ENCODE measurements at places on chromosomes 6 and 20. TPM values are rescaled to one million over a fixed set of nuclear protein-coding genes. Genes with fewer than 3 reads are reported as not detected.
A peak's percentile ranks its signal among the peaks of the same experiment; 100 is the strongest.

DNA sequence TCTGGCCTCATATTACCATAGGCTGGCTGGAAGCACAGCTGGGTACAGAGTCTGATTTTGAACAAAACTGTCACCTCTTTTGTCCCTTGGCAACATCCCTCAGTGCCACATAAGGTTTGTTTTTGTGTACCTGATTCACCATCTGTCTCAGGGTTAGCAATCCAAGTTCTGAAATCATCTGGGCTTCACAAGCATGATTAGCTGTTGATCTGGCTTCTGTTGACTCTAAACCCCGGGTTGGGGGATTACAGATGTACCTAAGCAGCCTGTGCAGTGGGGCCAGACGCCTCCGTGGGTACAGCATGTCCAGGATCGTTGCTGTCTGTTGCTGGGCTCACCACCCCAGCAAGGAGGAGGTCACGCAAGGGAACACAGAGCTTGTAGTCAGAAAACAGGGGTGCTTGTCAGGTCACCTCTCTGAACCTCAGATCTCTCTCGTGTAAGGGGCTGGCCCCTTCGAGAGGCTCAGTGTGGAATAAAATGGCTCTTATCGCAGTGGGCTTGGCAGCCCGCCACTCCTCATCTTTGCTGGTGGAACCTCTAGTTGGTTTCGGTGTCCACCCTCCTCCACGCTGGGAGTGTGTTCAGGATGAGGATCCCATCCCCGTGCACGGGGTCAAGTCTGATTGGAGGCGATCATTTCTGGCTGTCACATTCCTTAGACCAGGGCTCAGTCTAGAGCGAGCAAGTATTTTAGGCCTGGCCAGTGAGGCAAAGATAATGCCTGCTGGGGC, 39.2 kb upstream of the ZNF831 start:
- peak; percentile 10 for DNase-seq

- DNase-seq: no peak
Measured at GRCh38 chr20:22819112-22819511, 216.0 kb upstream of the SSTR4 start.

GRCh38 chr6:53565886-53566285, 21.0 kb upstream of the GCLC start:
- no peak for DNase-seq

- DNase-seq: no peak
Measured at GRCh38 chr20:23156170-23156841, 70.2 kb upstream of the CD93 start.

GRCh38 chr6:150866147-150866990, 867 bp downstream of the MTHFD1L start:
- DNase-seq: peak; percentile 90

GRCh38 chr6:20313051-20313450, 88.6 kb upstream of the E2F3 start:
- no peak for DNase-seq

The SLC17A2 gene
- total RNA-seq: not detected

DNA sequence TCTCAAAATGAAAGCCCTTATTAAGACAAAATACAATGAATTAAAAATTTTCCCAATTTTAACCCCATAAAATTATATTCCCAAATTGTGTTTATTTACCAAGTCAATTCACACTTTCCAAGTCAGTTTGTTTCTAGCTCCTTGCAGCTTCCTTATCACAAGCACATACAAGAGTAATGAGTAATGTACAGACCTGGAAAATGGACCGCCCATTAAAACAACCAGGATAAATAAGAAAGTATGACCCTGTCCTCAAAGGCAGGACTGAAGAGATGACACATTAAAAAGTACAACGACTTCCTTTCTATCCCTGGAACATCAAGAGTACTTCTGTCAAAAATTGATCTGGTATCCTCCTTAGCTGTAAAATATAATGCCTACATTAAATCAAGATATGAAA, 47.1 kb upstream of the TMX4 start:
- DNase-seq: no peak

GRCh38 chr20:16392346-16392745, 180.9 kb downstream of the KIF16B start:
- peak; percentile 49 for DNase-seq

The CD40 gene
- total RNA-seq: 71.6 TPM

DNA sequence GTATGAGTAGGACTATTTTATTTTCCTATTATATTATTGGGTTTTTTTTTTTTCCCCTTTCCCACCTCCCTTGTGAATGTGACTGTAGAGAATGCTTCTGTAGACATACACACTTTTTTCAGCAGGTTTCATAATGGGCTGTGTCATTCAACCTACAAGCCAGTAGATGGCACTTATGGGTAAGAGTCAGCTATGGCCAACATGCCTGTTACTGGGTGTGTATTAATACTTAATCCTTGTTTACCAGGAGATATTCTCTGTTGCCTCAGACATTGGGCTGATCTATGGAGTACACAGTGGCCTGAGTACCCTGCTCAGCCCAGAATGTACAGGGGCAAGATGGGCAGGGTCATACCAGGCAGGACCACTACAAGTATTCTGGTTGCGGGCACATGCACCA, 382.5 kb downstream of the EPHA7 start:
- DNase-seq: peak; percentile 32

- no peak for DNase-seq
Measured at GRCh38 chr6:167497428-167498056, 172.7 kb downstream of the TTLL2 start.

- no peak for DNase-seq
Measured at GRCh38 chr6:156647991-156648390, 129.2 kb upstream of the ARID1B start.

The STX11 gene
- total RNA-seq: 1.3 TPM

GRCh38 chr6:133240511-133241085, 559 bp upstream of the EYA4 start:
- DNase-seq: no peak

The HDGFL1 gene
- not detected for total RNA-seq

DNA sequence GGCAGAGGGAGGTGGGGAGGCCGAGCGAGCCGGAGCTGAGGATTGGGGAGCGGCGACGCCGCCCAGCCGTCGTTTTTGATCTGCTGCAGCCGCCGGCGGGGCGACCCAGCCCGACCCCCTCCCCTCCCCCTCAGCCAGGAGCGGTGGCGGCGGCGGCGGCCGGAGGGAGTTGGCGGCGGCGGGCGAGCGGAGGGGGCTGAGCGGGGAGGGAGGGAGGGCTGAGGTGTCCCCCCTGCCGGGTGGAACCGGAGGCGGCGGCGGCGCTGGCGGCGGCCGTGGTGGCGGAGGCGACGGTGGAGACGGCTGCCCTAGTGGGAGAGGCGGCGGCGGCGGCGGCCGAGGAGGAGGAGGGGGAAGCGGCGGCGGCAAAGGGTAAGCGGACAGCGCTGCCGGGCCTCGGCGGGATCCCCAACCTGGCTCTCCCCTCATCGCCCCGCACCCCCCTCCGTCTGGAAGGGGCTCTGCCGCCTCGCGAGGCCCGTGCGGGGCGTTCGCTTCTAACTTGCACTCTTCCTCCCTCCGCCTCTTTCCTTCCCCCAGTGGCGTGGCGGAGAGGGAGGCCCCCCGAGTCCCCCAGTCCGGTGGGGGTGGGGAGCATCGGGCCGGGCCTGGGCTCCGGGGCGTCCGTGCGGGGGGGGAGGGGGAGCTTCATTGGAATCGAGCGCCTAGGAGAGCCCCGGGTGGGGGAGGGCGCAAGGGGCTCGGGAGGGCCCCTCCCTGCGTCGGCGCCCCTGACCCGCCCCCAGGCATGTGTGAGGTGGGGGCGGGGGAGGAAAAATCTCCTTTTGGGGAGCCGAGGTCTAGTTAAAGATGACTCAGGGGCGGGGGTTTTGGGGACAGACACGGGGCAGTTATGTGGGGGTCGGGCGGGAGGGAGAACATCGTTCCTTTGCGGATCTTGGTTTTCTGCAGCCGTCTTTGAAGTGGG, at the start of gene TAB2:
TAB2 (plus strand) TSS at position 69 of the 928 bp plus-strand sequence. CDS start 52,286 bp downstream, outside the sequence.
- DNase-seq: peak; percentile 57

All from OCI-LY7 (cell line).